Fibroblast of mammary gland (primary cell): ENCODE measurements at places on chromosomes 11 and 22.
A peak's percentile ranks its signal among the peaks of the same experiment; 100 is the strongest.

- DNase-seq = no peak
Measured at GRCh38 chr11:43975629-43976028, 33.2 kb downstream of the C11orf96 start.

DNA sequence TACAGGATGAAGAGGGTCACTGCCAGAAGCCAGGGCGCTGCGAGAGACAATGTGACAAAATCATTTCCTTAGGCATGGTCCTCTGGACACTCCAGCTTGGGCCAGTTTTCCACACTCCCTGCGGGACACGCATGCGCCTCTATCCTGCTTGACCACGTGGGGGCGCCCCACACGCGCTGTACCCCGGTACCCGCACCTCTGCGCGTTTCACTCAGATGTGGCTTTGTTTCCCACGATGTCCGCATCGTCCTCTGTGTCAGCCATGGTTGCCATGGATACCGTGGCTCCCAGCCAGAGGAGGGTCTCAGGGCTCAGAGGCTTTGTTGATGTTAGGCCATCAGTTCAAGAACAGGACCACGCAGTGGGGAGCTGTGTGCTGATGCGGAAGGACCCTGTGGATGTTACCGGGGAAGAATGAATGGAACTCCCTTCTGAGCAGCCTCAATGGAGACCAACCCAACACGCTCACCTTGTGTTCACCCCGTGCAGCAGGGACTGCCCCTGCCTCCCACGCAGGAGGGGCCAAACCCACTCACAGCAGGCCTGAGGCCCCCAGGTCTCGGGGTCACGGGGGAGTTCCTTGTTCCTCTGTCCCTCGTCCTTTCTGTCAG is 101.1 kb upstream of the SLC22A12 start:
- DNase-seq = peak; percentile 44

DNA sequence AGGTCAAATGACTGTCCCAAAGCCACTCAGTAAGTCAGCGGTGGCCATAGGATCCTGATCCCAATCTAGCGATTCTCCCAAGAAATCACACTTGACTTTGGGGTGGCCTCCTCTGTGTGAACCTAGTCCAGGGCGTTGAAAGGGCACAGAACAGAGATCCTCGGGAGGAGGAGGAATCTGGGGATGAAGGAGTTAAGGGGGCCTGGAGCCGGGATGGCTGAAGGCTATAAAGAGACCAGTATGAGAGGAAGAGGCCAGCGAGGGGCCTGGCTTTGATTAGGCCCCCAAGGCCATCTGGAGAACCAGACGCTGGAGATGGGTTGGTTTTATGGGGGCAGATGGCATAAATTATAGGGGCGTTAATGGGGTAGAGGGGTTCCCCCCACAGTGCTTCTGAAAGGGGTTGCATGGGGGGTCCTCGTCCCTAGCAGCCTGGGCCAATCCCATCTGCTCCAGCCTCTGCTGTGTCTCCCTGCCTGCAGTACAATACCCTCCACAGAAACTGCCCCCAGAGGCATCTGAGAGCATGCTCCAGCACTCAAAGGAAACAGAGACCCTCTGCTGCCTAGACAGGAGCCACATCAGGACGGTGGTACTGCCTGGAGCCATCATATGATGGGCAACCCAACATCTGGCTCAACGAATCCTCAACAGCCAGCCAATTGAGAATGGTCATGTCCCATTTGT is 35.2 kb upstream of the TRIM29 start:
- no peak for DNase-seq

DNA sequence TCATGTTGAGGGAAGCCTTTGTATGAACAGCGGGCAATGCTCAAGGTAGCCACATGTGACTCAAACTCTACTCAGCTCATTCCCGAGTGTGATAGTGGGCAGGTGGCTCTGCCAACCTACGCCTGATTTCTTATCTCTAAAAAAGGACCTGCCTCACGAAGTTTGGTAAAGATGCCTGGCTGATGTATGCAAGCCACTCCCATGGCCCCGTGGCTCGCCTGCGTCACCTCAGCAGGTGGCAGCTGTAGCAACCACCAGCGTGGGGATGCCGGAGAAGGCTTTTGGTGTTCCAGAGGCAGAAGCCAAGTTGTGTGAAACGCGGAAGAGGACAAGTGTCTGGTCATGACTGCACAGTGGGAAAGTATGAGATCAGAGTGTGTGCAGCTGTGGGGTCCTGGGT is 5.4 kb downstream of the FADS2 start:
- no peak for DNase-seq

DNA sequence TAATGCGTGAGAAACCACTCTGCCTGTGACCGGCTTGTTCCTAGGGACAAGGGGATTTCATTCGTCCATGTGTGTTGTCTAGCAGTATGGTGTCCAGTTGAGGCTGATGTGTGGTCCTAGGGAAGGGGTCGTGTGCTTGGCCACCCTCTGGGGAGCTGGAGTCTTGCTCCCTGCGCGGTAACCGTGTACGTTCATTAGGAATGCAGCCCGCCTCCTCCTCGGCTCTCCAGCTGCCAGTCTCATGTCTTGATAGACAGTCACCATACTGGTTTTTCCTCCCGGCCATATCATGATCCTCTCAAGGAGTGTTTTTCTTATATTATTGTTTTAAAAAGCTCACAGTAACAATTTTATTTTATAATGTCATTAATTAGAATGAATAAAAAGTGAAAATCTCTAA is 5.9 kb downstream of the CTTN start:
- DNase-seq = no peak

GRCh38 chr11:133934599-133935550 is 21.9 kb downstream of the IGSF9B start:
- peak; percentile 61 for DNase-seq

DNA sequence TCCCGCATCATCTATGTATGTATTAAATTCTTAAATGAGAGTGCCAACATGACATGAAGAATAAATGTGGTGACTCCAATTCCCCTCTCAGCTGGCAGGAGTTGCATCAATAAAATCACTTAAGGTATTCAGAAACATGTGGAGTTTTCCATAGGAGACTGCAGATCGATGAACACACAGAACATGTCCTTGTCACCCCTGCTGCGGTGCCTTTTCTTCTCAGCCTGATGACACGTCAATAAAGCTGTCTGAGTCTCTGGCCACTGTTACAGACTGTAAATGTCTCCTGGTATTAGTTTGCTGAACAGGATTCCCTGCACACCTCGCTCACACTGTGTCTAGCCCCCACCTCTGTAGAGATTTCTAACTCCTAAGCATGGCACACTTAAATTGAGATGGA is 460.5 kb downstream of the LRRC4C start:
- DNase-seq = no peak

DNA sequence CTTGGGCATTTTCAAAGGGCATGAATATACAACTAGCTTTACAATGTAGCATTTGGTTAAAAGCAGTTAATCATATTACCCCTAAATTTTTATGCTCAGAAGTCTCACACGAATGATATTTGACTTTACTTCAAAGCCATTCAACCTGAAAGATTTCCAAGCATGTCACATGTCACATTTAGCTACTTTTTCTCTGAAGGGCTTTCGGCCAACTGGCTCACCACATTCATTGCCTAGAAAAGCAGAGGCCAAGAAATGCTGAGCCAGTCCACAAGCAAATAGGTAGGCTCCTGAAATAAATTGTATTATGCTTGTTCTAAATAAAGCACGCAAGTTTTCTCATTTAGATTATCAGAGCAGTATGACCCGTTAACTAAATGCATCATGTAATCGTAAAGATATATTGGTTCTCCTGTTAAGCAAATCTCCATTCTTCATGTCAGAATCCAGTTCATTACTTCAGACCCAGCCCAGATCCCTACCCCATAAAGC is 30.6 kb downstream of the PAX6 start:
- DNase-seq = no peak

DNA sequence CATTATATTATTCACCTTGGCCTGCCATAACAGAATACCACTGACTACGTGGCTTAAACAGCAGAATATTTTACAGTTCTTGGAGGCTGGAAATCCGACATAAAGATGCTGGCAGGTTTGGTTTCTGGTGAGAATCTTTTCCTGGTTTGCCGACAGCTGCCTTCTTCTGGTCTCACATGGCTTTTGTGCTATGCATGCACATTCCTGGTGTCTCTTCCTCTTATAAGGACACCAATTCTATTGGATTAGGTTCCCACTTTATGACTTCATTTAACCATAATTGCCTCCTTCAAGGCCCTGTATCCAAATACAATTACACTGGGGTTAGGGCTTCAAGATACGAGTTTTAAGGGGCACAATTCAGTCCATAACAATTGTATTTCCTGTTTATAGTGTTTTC is 17.1 kb downstream of the RNF214 start:
- no peak for DNase-seq

DNA sequence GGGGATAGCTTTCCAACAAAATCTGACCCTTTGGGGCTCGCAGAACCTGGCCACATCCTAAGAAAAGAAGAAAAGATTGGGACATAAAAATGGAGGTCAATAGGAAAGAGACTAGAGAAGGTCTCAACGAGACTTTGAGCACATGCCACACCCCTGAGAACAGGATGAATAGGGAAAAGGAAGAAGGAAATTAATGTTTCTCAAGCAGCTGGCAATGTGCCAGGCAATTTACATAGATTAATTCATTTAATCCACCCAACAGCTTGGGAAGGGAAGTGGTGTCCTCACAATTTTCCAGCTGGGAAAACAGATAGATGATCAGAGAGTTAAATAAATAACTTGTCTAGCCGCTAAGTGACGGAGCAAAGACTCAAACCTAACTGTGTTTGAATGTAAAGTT is 50.7 kb downstream of the PAMR1 start:
- DNase-seq = no peak

GRCh38 chr11:74257959-74258553 is 53.4 kb downstream of the P4HA3 start:
- peak; percentile 74 for DNase-seq

DNA sequence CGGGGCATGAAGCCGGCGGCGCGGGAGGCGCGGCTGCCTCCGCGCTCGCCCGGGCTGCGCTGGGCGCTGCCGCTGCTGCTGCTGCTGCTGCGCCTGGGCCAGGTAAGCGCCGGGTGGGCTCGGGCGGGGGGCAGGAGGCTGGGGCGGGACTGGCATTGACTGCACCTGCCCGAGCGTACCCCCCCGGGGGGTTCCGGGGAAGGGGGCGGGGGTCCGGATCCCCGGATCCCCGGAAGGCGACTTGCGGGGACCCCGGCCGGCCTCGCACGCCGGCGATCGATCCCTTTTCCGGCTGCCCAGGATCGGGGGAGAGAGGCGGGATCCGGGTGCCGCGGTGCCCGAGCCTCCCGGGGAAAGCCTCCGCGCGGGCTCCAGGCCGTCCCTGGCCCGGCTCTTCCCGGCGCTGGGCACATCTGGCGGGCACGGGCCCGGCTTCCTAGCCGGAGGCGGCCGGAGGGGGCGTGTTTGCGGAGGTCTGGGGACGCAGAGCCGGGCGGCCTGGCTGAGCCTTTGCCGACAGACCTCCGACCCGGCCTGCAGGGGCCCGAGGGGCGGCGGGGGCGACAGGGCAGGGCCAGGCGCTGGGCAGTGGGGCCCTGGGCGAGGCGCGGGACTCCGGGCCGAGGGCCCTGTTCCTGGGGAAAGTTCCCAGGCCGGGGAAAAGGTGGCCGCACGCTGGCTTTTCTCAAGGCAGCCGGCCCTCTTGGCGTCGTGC is 705 bp downstream of the PTPRJ start:
- DNase-seq = no peak

GRCh38 chr22:45008186-45008681 is 1.6 kb downstream of the PHF21B start:
- DNase-seq = no peak

GRCh38 chr22:44307509-44308169 is 5.1 kb downstream of the SHISAL1 start:
- no peak for DNase-seq

DNA sequence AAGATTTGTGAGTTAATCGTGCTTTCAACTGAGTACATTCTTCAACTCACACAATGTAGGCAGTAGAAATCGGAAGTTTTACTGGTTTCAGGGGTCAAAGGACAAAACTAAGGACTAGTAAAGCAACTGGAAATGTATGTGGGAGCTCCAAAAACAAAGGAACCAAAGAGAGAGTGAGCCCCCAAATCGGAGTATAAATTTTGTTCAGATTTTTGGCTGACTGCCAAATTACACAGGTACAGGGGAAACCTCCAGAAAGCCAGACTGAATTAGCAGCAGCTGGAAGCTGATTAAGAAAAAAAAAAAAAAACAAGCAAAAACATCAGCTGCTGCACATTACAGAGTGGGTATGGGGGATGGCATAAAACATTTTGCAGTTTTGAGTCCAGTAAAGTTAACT is 75.2 kb upstream of the GNAZ start:
- no peak for DNase-seq

GRCh38 chr11:74638869-74639268 is 46.5 kb downstream of the POLD3 start:
- no peak for DNase-seq

GRCh38 chr11:88359541-88359940 is 22.0 kb upstream of the CTSC start:
- DNase-seq = no peak

DNA sequence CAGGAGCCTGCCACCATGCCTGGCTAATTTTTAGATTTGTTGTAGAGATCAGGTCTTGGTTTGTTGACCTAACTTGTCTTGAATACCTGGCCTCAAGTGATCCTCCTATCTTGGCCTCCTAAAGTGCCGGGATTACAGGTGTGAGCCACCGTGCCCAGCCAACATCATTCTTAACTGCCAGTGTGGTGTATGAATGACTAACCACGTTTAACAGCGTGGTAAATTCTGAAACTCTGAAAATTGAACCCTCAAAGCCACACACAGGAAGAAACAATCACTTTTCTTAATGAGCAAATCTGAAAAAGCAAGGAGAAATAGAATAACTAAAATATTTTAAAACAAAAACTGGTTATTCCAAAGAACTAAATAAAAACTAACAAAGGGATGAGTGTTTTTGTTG is 7.4 kb downstream of the TMEM9B start:
- no peak for DNase-seq

DNA sequence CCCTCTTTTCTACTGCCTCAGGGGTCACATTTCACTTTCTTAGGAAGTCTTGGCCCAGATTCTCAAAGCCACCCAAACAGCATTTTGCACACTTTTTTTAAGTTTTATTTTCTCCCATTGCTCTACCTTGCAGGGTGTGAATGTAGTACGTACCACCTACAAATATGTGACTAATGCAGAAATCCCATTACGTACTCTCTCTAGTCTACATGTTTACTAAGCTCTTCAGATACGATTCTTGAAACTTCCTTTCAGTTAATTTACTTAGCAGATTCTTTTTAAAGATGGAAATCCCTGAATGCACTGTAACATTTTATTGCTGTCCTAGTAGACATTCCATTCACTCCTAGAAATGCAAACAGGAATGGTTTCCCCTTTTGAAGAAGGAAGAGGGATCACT is 61.3 kb downstream of the LRRC4C start:
- no peak for DNase-seq

- peak; percentile 18 for DNase-seq
Measured at GRCh38 chr11:94629741-94630140, 62.6 kb downstream of the PIWIL4 start.

GRCh38 chr22:22756109-22756508 is 111.7 kb downstream of the GGTLC2 start:
- no peak for DNase-seq

DNA sequence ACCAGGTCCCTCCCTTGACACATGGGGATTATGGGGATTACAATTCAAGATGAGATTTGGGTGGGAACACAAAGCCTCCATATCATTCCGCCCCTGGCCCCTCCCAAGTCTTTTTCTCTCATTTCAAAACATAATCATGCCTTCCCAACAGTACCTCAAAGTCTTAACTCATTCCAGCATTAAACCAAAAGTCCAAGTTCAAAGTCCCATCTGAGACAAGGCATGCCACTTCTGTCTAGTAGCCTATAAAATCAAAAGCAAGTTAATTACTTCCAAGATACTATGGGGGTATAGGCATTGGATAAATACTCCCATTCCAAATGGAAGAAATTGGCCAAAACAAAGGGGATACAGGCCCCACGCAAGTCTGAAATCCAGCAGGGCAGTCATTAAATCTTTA is 19.7 kb upstream of the EIF4G2 start:
- DNase-seq = no peak

- no peak for DNase-seq
Measured at GRCh38 chr11:17772704-17773600, 38.4 kb downstream of the KCNC1 start.
